HFFc6 (cell line): ENCODE measurements at places on chromosomes 3 and 15. TPM values are rescaled to one million over a fixed set of nuclear protein-coding genes. Genes with fewer than 3 reads are reported as not detected.

The RAB6B gene
- total RNA-seq: 2.0 to 5.4 TPM (median 4.9 TPM) in 3 replicates

DNA sequence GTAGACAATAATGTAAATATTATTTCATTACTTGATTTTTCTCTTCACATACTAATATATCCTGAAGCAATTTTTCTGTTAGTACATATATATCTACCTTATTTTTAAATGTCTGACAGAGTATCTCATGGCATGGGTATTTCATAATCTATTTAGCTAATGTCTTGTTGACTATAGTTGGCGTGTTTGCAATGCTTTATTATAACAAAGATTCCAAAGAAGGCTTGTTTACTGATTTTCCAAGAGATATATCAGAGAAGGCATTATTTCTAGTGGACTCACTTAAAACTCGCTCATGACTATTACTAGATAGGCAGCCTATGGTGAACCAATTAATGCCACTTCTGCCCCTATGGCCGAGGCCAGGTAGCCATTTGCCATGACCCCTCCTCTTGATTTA lies 152.4 kb upstream of the RORA start:
- DNase-seq: no peak

The CD86 gene
- total RNA-seq: not detected in 3 replicates

GRCh38 chr3:178083906-178084866 lies 452.1 kb upstream of the KCNMB2 start:
- no peak for DNase-seq

GRCh38 chr15:66733976-66734375 lies 31.9 kb downstream of the SMAD6 start:
- no peak for DNase-seq

- DNase-seq: no peak
Measured at GRCh38 chr15:89576417-89576773, 1.1 kb downstream of the TICRR start.

GRCh38 chr3:190238871-190239270 lies 83.4 kb downstream of the CLDN1 start:
- no peak for DNase-seq
